ENCODE measurements at places on chromosomes 7 and 10. TPM values are rescaled to one million over a fixed set of nuclear protein-coding genes. Genes with fewer than 3 reads are reported as not detected.
A peak's percentile ranks its signal among the peaks of the same experiment; 100 is the strongest.

STEAP1 gene
- 2.0 TPM for total RNA-seq

DMBT1 gene
- not detected for total RNA-seq

COBL gene
- total RNA-seq, result not detected

SHH gene
- total RNA-seq, result 0.05 TPM

EPHB4 gene
- total RNA-seq, result 3.4 TPM

PRKAR2B gene
- 1.6 TPM for total RNA-seq

- DNase-seq, result no peak
Measured at GRCh38 chr10:16792675-16793074, 24.5 kb downstream of the RSU1 start.

DNA sequence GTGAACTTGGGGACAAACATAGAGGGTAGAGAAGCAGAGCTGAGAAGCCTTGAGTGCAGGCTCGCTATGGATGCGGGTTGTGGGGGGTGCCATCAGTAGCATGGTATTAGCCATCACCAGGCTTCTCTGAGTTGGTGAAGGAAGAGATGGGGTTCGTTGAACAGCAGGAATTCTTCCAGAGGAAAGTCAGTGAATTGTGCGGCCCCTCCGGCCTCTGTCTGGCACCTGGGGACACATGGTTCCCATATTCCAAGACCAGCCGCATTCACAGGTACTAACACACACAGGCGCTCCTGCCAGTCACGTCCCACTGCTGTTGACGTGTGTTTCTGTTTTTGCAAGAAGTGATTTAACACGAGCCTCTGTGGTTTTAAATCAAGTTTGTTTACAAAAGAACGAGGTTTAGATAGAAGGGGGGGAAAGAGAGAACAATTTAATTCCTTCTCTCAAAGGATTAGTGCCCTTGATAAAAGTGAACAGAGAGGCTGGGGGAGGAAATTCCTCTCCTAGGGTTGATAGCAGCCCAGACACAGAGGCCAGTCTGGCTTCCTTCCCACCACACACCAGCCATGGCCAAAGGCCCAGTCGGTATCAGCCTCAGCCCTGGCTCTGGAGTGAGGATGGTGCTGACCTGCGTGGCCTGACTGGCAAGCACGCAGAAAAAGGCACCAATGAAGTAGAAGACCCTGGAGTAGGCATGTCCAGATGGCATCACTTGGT is 252.6 kb upstream of the IGFBP3 start:
- DNase-seq, result no peak

- no peak for DNase-seq
Measured at GRCh38 chr7:44059219-44060090, 5.9 kb downstream of the PGAM2 start.

DNA sequence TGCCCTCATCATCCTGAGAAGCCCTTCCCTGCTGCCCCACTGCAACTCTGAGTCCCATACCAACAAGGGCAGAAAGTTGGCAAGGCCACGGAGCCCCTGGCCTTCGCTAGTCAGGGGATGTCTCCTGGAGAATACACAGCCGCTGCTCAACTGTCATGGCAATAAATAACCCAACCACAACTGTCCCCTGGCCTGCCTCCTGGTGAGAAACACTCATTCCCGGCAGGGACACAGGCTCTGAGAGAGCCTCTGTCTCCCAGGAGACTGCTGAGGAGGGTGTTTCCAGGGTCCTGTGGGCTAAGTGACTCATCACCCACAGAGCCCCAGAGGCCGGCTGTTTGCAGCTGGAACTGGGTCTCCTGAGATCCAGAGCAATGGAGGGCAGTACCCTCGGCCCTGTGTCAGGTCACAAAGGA is 354.1 kb downstream of the TNS3 start:
- DNase-seq, result no peak

DNA sequence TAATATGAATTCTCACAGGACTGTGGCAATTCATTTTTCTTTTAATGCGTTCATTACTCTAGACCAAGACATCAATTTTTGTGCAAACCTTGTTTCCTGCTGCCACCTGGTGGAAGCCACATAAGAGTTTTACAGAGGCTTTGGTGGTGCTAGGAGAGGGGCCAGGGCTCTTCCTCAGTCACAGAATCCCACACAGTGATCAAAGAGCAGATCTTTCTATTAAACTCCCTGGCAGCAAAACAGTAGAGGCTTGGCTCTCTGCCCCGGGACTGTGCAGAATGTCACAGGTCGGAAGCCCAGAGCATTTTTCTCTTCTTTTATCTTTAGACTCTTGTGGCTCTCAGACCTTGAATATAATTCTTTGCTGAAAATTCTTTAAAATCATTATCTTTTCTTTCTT is 506.4 kb upstream of the C7orf33 start:
- DNase-seq, result peak; percentile 27

GRCh38 chr7:108454674-108455550 is 1.3 kb downstream of the NRCAM start:
- peak; percentile 56 for DNase-seq

DNA sequence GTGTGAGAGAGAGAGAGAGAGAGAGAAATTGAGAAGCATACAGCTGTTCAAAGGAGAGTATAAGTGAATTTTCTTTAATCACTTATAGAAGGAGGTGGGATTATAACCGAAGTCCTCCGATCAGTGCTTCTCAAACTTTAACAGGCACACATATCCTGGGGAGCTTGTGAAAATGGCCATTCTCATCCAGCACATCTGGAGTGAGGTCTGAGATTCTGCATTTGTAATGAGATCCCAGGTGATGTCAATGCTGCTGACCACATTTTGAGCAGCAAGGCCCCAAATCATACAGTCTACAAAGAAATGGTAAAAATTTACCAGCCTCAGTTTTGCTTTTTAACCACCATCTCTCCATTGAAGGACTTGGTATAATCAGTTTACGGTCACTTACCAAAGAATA is 219.0 kb downstream of the PTEN start:
- no peak for DNase-seq

GRCh38 chr10:112952282-112953173 is 2.5 kb downstream of the TCF7L2 start:
- no peak for DNase-seq

DNA sequence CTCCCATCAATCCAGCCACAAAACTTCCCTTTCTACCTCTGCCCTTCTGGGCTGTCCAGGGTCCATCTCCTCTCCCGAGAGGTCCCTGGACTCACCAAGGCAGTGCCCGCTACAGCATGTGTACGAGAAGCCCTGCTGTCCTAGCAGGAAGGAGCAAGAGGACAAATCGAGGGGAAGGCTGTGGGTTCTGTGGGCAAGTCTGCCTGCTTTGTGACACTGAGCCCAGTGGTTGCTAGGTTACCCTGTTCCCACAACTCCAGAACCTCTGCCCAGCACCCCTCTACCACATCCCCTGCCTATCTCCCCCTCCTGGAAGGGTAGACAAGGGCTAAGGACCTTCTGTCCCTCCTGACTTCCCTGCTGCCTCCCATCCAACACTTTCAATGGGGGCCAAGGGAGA is at the start of gene TBATA:
TBATA (minus strand) TSS at position 188 of the 400 bp plus-strand sequence. CDS start 1,998 bp downstream, outside the sequence.
- no peak for DNase-seq

GRCh38 chr7:11541330-11541729 is 290.7 kb downstream of the THSD7A start:
- no peak for DNase-seq

GRCh38 chr10:90018819-90019218 is 317.4 kb downstream of the KIF20B start:
- no peak for DNase-seq

Measured in activated T-cell treated with anti-CD3 and anti-CD28 coated beads, Interleukin-2, amount 50 U/mL, for 72 hours (primary cell).